CD8-positive, alpha-beta memory T cell (primary cell): ENCODE measurements at places on chromosomes 4 and X. TPM values are rescaled to one million over a fixed set of nuclear protein-coding genes. Genes with fewer than 3 reads are reported as not detected.

GRCh38 chrX:29834764-29835163, 380.6 kb upstream of the MAGEB2 start:
- no peaks in the 10 kb centered on the region for H3K36me3 ChIP-seq
- H3K27ac ChIP-seq = no peak overlapping the region
- DNase-seq = no peak
- H3K4me3 ChIP-seq = no peak overlapping the region
- H3K27me3 ChIP-seq = no peaks in the 10 kb centered on the region

RHOXF1 gene
- total RNA-seq = not detected

DNA sequence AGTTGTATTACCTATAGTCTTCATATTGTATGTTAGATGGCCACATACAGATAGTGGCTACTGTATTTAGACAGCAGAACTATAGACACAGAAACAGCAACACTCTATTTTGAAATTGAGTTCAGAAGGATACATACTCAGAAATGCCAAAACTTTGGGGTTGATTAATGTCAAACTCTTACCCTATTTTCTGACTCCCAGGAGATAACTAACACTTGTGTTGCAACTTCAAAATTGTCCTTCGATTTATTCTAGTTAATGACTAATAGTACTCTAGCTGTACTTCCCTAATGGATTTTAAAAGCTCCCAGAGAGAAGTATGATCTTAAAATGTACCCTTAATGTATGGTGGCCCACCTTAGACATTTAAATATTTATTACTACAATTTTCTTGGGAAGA, 229.9 kb upstream of the UGT8 start:
- no peaks in the 10 kb centered on the region for H3K27me3 ChIP-seq
- H3K36me3 ChIP-seq = no peaks in the 10 kb centered on the region
- H3K4me1 ChIP-seq = no peaks in the 10 kb centered on the region
- no peak for DNase-seq

GRCh38 chr4:154854362-154854761, 73.3 kb downstream of the RBM46 start:
- no peak overlapping the region for H3K27ac ChIP-seq
- H3K4me1 ChIP-seq = no peaks in the 10 kb centered on the region
- H3K27me3 ChIP-seq = no peaks in the 10 kb centered on the region

DNA sequence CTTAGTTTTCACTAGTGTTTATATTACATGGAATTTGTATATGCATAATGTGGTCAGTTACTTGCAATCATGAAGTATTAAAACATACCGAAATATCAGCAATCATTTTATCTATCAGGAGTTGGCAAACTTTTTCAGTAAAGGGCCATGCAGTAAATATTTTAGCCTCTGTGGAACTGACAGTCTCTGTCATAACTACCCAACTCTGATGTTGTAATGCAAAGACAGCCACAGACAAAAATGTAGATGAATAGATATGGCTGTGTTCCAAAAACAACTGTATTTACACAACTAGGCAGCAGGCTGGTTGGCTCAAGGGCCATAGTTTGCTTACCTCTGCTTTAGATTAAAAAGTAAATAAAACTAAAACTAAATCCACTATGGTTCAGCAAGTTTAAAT, 200.2 kb downstream of the HS3ST1 start:
- H3K36me3 ChIP-seq = no peaks in the 10 kb centered on the region
- no peak overlapping the region for H3K4me3 ChIP-seq
- H3K27me3 ChIP-seq = no peaks in the 10 kb centered on the region
- H3K4me1 ChIP-seq = no peaks in the 10 kb centered on the region
- DNase-seq = no peak

GRCh38 chr4:83205760-83206159, 78.8 kb downstream of the COQ2 start:
- H3K4me3 ChIP-seq = no peak overlapping the region
- no peaks in the 10 kb centered on the region for H3K27me3 ChIP-seq
- H3K27ac ChIP-seq = no peak overlapping the region
- H3K36me3 ChIP-seq = no peaks in the 10 kb centered on the region

DNA sequence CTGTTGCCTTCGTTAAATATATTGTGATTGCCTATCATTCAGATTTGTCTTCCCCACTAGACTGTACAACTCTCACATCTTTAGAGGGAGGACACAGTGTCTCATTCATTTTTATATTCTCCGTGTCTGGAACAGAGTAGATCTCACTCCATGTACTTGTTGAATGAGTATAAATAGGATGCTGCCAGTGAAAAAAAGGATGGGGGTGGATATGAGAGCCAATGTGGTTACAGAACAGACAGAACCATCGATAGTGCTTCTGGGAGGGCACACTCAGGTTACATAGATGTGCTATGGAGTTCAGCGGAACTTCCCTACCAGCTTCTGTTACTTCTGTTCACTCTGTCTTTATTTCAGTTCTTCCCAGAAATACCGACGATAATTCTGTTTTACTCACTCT, 66.9 kb downstream of the SH2D1A start:
- no peaks in the 10 kb centered on the region for H3K4me1 ChIP-seq
- no peak for DNase-seq
- no peaks in the 10 kb centered on the region for H3K36me3 ChIP-seq
- H3K27ac ChIP-seq = no peak overlapping the region
- H3K27me3 ChIP-seq = no peaks in the 10 kb centered on the region
- H3K4me3 ChIP-seq = no peak overlapping the region

GRCh38 chr4:40434126-40434687, 99.1 kb downstream of the CHRNA9 start:
- H3K4me3 ChIP-seq = no peak overlapping the region
- no peaks in the 10 kb centered on the region for H3K36me3 ChIP-seq
- H3K4me1 ChIP-seq = peaks cover 45% of the 10 kb centered on the region
- no peak overlapping the region for H3K27ac ChIP-seq
- no peaks in the 10 kb centered on the region for H3K27me3 ChIP-seq

DNA sequence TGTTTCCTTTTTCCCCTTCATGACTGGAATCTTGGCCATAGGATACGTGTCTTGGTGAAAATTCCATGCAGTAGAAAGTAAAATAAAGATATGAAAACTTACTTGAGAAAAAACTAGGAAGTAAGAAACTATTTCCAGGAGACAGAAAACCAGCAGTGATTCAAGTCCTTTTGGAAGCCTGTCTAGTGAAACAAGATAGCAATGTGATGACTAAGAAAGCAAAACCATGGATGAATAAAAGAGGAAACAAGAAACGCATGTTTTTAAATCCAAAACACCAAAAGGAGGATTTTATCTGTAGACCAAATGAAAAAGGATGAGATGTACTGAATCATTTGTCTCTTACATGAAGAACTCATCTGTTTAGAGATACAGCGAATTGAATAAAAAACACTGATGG, 1430.0 kb downstream of the ARAP2 start:
- DNase-seq = no peak
- no peaks in the 10 kb centered on the region for H3K36me3 ChIP-seq
- H3K4me1 ChIP-seq = no peaks in the 10 kb centered on the region
- H3K27me3 ChIP-seq = no peaks in the 10 kb centered on the region

DNA sequence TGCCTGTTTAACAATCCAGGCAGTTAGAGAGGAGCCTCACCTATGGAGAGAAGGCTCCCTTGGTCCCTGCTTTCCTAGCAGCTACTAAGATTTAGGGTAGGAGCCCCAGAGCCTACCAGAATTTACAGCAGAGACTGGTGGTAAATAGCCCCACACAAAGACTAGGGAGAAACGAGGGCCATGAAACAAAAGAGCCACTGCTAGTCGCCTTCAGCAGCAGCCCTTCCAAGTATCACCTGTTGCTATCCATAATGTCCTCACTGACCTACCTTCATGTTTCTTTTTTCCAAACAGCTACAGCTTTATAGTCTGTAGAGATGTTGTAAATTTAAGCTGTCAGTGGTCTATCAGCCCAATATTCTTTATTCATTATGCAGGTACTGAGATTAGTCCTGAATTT, 25.3 kb downstream of the ARHGEF6 start:
- no peak overlapping the region for H3K4me3 ChIP-seq
- no peak overlapping the region for H3K27ac ChIP-seq
- DNase-seq = no peak

- H3K4me3 ChIP-seq = no peak overlapping the region
- H3K27ac ChIP-seq = no peak overlapping the region
- no peaks in the 10 kb centered on the region for H3K36me3 ChIP-seq
- no peaks in the 10 kb centered on the region for H3K4me1 ChIP-seq
Observed at GRCh38 chrX:69025802-69026301, 139.4 kb downstream of the PJA1 start.

- H3K27me3 ChIP-seq = no peaks in the 10 kb centered on the region
- H3K36me3 ChIP-seq = peaks cover 3% of the 10 kb centered on the region
- no peak overlapping the region for H3K4me3 ChIP-seq
- H3K27ac ChIP-seq = no peak overlapping the region
Observed at GRCh38 chr4:2259036-2259540, 2.8 kb downstream of the MXD4 start.

DNA sequence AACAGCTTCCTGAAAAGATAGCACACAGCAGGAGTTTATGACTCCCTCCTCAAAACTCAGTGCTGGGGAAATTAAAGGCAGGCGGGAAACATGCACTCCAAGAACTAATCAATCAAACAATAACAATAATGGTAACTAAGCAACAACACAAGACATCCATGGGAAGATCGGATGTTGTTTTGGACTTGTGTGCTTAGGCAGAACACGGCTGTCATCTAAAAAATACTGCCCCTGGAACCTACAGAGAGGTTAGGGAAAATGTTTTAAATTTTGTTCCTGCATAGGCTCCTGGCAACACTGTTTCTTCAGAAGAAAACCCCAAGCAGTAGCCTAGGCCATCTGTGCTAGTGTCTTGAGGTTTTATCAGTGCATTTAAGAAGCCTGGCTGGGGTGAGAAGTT, 1378.2 kb downstream of the STIM2 start:
- H3K36me3 ChIP-seq = no peaks in the 10 kb centered on the region
- H3K27ac ChIP-seq = no peak overlapping the region
- H3K4me3 ChIP-seq = no peak overlapping the region
- no peaks in the 10 kb centered on the region for H3K4me1 ChIP-seq

FGA gene
- not detected for total RNA-seq

GRCh38 chrX:1144293-1144692, 68.2 kb downstream of the CRLF2 start:
- no peaks in the 10 kb centered on the region for H3K4me1 ChIP-seq
- H3K27ac ChIP-seq = no peak overlapping the region
- H3K27me3 ChIP-seq = no peaks in the 10 kb centered on the region
- DNase-seq = no peak
- no peaks in the 10 kb centered on the region for H3K36me3 ChIP-seq

DNA sequence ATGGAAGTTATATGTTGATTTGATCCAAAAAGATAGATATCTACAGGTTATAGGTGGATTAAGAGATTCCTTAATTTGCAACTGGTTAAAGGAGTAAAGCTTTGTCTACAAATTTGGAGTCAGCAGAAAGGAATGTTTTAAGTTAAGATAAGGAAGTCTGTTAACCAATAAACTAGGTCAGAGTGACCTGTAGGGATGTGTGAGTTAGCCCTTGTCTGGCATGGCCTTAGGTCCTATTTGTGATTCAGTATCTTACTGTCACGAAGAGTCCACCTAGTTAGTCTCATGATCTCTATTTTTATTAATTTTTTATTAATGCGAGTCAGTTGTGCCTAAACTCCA, 230.8 kb downstream of the INPP4B start:
- no peak overlapping the region for H3K27ac ChIP-seq
- H3K4me1 ChIP-seq = no peaks in the 10 kb centered on the region
- no peaks in the 10 kb centered on the region for H3K27me3 ChIP-seq

DNA sequence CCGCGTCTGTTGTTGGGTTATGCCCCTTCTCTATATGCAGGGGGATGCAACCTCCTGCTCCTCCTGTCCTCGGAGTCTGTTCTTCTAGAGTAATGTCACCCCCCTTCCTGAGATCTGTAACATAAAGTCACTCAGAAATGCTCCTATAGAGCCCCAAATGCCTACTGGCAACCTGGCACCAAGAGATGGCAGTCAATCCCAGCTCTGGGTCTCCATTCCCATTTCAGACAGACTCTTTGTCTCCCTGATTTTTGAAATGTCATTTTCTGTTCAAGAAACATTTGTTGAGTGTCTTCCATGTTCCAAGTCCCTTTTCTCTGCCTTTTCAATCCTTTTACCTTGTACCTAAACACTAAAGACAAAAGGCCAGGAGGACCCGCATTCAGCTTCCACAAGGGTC, 9.6 kb upstream of the PRDM8 start:
- peaks cover 22% of the 10 kb centered on the region for H3K4me1 ChIP-seq
- no peak overlapping the region for H3K4me3 ChIP-seq
- no peaks in the 10 kb centered on the region for H3K36me3 ChIP-seq
- no peak for DNase-seq
- no peak overlapping the region for H3K27ac ChIP-seq

DNA sequence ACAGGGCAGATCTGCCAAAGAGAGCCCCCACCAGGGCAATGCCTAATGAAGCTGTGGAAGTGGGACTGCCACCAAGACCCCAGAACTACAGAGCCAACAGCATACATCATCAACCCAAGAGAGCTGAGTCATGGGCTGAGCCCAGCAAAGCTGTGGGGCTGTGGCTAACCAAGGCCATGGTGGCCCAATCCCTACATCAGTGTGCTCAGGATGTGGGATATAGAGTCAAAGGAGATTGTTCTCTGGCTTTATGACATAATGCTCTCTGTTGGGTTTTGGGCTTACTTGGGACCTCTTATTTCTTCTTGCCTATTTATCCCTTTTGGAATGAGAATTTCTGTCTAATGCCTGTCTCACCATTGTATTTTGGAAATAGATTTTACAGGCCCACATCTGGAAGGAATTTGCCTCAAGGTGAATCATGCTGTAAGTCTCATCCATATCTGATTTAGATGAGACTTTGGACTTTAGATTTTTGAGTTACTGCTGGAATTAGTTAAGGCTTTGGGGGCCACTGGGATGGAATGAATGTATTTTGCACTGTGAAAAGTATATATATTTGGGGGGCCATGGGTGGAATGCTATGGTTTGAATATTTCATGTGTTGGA, 5.4 kb upstream of the PRDM5 start:
- H3K27ac ChIP-seq = no peak overlapping the region
- no peaks in the 10 kb centered on the region for H3K4me1 ChIP-seq
- H3K36me3 ChIP-seq = no peaks in the 10 kb centered on the region
- H3K27me3 ChIP-seq = no peaks in the 10 kb centered on the region

ZAR1 gene
- not detected for total RNA-seq

GRCh38 chrX:39716401-39716800, 381.4 kb downstream of the BCOR start:
- no peaks in the 10 kb centered on the region for H3K36me3 ChIP-seq
- no peak for DNase-seq
- H3K4me1 ChIP-seq = no peaks in the 10 kb centered on the region
- no peak overlapping the region for H3K4me3 ChIP-seq
- H3K27me3 ChIP-seq = no peaks in the 10 kb centered on the region
- no peak overlapping the region for H3K27ac ChIP-seq

STPG2 gene
- total RNA-seq = not detected

GRCh38 chr4:159446266-159446976, 343.5 kb downstream of the RAPGEF2 start:
- no peaks in the 10 kb centered on the region for H3K27me3 ChIP-seq
- H3K4me1 ChIP-seq = no peaks in the 10 kb centered on the region
- DNase-seq = no peak

DNA sequence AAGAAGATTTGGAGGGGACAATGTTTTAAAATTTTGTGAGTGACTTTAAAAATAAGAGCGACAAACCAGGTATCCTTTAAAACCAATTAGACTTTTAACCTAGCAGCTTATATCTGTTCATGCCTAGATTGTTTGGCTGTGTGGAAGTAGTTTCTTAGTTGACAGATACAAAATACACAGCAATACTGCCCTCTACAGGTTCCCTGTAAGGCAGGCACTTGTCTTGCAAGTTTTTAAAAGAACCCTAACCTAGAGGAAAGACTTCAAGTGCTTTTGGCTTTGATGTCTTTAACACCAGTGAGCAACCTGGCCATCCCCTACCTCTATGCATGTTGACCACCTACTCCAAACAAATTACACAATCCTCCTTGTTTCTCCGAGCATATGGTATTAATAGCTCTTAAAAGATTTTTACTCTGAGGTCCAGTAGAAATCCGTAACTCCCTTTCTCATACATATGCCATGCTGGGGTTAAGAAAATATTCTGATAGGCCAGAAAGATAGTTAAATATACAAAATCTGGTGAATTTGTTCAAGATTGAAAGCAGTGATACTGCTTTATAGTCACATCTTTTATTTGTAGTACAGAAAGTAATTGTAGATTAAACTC, 273.0 kb downstream of the ARHGAP24 start:
- H3K4me3 ChIP-seq = no peak overlapping the region
- no peak for DNase-seq
- no peaks in the 10 kb centered on the region for H3K27me3 ChIP-seq
